Heart right ventricle (tissue), 16 donors: ENCODE measurements at places on chromosomes 11 and 22. TPM values are rescaled to one million over a fixed set of nuclear protein-coding genes. Genes with fewer than 3 reads are reported as not detected.

SPDYC gene
- total RNA-seq: not detected

TMEM86A gene
- 5.7 TPM for total RNA-seq

MEI1 gene
- total RNA-seq: 0.71 TPM

SLC22A25 gene
- total RNA-seq: not detected

IGSF9B gene
- 53.6 TPM for total RNA-seq

DCDC1 gene
- total RNA-seq: not detected

SYT13 gene
- 7.7 TPM for total RNA-seq

NAALADL1 gene
- total RNA-seq: 4.3 TPM

MS4A1 gene
- total RNA-seq: not detected

CARD16 gene
- 29.5 TPM for total RNA-seq

EMID1 gene
- 0.41 TPM for total RNA-seq

MRGPRX3 gene
- not detected for total RNA-seq

RIC3 gene
- 11.2 TPM for total RNA-seq

TNNT3 gene
- total RNA-seq: 44.9 TPM

MS4A7 gene
- total RNA-seq: 4.3 TPM
